ENCODE measurements at places on chromosomes 7 and 10.

DNA sequence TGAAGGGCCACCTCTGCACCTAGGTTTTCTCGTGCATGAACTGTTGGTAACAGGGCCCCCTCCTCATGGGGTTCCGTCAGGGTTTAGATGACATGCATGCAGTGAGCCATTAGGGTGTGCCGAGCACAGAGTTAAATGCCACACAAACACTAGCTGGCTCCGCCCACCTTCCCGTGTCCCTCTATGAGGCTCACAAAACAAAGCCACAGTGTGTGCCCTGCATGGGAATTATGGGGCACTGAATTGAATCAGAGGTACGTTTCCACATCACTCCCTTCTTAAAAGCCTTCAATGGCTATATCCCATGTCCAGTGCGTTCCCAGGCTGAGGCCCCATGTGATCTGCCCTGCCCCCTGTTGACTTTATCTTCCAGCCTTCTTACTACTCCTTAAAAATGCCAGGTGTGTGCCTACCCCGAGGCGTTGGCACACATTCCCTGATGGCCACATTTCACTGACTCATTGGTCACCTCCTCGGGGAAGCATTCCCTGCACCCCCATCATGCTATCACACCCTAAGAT, 35.7 kb downstream of the GSDME start:
- no peak for DNase-seq

GRCh38 chr7:11221984-11222383, 248.3 kb downstream of the PHF14 start:
- DNase-seq, result no peak

DNA sequence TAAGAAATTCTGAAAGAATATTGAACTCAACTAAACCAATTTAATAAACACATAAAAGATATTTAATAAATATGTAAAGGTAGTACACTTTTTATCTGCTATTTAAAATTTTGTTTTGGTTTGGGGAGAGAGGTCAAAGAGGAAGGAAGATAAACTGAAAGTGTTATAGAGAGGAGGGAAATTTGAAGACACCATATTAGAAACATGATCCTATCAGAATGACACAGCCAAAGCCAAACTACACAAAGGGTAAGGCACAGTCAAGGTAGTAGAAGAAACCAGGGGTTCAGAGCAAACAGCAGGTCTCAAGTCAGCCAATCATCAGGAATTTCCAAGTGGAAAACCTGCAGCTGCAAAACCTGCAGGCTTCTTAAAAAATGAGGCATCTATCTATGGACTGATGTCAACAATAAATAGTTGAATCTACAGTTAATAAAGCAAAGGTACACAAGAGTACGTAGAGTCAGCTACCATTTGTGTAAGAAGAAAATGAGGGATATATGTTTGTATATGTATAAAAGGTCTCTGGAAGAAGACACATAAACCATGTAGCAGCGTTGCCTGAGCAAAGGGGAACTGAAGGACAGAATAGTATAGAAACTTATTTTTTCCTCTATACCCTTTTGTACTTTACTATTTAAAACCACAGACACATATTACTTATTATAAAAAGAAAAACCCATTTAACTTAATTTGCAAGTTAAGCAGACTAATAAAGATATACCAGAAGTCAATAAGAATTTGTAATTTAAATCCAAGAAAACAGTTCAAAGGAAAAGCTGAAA, 10.0 kb downstream of the ZNF800 start:
- DNase-seq, result no peak

DNA sequence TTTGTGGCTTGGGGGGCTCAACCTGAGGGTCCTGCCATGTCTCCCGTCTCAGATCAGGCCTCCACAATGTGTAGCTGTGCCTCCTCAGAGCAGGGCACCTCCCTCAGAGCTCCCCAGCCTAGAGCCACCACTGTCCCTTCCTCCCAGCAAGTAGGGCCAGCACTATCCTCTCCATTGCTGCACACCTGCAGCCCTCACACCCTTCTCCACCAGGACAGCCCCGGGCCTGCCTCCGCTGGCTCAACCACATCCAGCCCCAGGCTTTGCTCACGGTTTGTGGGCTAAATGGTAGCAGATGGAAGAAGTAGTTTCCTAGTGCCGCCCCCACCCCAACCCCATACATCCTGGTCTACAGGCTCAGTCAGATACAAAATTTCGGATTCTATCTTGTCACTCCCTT, 10.1 kb downstream of the NFKB2 start:
- DNase-seq, result no peak

- DNase-seq, result peak; percentile 55
These were observed 132.1 kb downstream of the NRBF2 start for GRCh38 chr10:63265222-63265617.

All from SW 1271 (cell line).